Umbilical cord (tissue), 2 donors: ENCODE measurements at places on chromosomes 5 and 9. TPM values are rescaled to one million over a fixed set of nuclear protein-coding genes. Genes with fewer than 3 reads are reported as not detected.
A peak's percentile ranks its signal among the peaks of the same experiment; 100 is the strongest.

- DNase-seq = peak; percentile 48
Observed at GRCh38 chr5:105931881-105932421, 1738.8 kb downstream of the EFNA5 start.

- no peak for DNase-seq
Observed at GRCh38 chr5:16477541-16477940, 11.9 kb upstream of the ZNF622 start.

DNA sequence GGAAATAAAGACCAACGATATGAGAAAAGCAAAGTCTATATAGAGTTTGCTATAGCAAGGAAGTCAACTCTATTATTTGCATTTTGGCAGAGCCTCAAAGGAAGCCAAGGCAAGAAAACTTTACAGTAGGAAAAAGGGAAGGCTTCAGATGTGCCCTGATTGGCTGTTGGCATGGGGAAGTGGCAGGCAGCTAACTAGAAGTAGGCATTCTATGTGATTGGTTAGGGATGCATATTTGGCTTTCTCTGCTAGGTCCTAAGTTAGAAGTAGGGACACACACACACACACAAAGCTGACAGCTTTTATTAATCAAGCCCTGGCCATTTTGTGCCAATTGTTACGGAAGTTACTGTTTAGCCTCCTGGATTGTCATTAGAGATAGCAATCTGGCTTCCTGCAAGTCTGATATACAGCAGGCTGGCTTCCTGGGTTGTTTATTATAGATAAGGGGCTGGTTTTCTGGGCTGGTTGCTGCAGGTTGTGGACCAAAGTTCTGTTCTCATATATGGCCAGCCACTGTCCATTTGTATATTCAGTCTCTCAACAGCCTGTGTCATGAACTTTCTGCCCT, 308.1 kb upstream of the GRAMD2B start:
- DNase-seq = no peak

DNA sequence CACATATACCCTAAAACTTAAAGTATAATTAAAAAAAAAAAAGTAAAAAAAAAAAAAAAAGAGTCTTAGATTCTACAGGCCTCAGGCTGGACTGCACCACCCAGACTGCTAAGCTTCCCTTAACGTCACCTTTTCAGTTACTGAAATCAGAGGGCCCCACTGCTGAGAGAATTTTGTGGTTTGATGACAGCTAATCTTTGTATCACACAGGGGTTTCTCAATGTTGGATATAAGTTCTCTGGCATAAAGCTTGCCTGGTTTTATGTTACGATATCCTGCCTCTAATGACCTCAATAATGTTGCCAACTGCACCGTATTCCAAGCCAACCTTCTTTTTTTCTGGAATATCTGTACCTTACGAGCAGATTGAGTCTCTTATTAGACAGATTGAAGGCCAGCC, 43.1 kb upstream of the C6 start:
- DNase-seq = no peak

DNA sequence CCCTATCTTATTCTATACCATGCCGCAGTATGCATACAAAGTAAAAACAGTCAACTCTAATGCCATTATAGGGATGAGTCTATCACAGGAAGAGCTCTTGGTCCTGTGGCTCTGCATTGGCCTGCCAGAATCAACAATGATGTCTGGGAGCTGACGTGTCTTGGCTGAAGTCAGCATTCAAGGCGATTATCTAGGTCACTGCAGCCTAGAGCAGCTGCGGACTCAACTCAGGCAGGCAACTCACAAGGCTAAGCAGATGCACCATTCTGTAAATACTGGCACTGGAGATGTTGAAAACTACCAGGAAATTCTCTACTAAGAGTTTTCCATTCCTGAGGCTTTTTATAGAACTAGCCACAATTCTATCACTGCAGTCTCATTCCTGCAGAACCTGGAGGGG, 13.3 kb downstream of the SPATA9 start:
- DNase-seq = peak; percentile 91

DNA sequence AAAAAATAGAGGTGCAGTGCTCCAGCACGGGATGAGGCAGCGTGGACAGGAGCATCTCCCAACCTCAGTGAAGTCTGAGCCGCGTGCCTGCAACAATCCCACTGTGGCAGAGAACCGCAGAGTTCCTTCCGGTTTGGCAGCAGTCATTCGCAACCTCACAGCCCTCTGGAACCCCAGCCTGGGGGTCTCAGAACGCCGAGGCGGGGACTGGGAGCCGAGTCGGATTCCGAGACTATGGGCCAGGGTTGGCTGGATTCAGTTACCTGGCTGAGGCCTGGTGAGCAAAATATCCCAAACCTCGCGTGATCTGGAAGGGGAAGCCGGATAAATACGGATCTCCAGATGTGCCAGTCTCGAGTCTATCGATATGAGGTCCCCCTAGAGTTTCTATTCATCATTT, 27.0 kb downstream of the CDKN2A start:
- no peak for DNase-seq

DNA sequence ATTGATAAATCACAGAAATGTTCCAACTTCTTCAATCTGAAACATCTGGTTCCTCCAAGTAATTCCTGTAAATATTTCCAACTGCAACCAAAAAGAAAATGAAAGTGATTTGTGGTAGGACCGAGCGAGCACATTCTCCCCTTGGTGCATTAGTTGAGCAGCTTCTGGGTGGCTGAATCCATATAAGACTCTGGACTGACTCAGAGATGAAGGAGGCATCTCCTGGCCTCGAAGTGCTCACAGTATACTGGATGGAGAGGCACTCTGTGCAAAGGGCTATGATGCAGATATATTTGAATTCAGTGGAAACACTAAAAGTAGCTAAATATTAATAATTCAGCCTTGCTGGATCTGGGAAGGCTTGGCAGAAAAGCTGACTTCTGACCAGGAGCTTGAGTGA, 265.0 kb downstream of the MARCHF11 start:
- peak; percentile 80 for DNase-seq

DNA sequence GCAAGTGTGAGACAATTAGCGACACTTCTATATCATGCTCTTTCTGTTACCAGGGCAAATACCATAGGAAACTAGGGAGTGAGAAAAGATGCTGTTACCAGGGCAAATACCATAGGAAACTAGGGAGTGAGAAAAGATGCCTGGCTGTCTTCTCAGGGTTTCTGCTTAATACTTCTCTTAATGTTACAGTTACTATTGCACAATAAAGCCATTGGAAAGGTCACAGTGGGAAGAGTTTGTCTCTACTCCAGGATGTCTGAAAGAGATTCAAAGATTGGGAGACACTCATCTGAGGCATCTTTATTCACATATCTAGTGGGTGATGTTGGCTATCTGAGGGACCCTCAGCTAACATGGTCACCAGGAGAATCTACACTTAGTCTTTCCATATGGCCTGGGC, 431.7 kb upstream of the POU5F2 start:
- no peak for DNase-seq

GRCh38 chr5:164234321-164234720, 728.9 kb downstream of the MAT2B start:
- DNase-seq = no peak

- no peak for DNase-seq
Observed at GRCh38 chr5:53645078-53645477, 84.6 kb downstream of the NDUFS4 start.

GRCh38 chr5:132927355-132928061, 35.9 kb downstream of the AFF4 start:
- DNase-seq = no peak

DNA sequence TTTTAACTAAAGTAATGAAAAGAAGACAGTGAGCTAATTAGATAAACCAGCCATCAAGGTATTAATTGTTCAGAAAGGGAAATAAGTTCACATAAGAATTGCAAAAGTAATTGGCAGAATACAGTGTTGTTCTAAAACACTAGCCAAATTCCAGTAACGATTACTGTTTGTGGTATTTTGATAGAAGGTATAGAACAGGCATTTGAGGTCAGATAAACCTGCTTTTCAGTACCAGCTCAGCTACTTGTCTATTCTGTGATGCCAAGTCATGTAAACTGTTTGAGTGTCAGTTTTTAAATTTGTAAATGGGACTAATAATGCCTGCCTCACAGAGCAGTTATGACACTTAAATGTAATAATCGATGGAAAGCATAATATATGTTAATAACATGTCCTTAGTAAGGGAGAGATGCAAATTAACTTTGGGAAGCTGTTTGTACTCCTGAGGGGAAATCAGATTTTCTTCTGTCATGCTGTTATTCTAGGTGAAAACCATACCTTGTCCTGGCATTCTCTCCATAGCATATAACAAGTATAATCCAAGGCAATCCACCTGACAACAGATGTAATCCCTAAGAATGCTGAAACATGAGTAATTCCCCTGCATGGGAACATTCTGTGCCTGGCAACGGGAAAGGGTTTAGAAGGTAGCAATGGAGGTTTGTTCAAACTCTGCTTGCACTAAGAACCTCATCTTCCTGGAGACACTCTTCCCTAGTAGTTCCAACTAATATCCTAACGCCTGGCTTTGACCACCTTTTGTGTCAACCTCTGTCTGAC, 509.5 kb upstream of the PAPPA start:
- DNase-seq = no peak

- DNase-seq = no peak
Observed at GRCh38 chr5:112141582-112141981, 277.5 kb downstream of the EPB41L4A start.

DNA sequence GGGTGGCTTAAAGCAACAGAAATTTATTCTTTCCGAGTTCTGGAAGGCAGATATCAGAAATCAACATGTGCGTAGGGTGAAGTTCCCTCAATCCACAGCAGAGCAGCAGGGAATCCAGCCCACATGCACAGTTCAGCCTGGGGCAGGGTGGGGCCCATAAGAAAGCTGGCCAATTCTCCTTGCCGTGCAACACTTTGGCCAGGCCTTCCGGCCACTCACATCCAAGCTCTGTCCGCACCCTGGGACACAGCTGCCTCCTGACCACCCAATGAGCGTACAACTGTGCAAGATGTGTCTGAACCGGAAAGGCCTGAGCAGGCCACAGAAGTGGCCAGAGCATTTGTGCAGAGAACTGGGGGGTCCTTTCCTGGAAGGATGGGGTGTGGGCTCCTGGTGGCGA, 274.9 kb downstream of the GADD45G start:
- peak; percentile 66 for DNase-seq

DNA sequence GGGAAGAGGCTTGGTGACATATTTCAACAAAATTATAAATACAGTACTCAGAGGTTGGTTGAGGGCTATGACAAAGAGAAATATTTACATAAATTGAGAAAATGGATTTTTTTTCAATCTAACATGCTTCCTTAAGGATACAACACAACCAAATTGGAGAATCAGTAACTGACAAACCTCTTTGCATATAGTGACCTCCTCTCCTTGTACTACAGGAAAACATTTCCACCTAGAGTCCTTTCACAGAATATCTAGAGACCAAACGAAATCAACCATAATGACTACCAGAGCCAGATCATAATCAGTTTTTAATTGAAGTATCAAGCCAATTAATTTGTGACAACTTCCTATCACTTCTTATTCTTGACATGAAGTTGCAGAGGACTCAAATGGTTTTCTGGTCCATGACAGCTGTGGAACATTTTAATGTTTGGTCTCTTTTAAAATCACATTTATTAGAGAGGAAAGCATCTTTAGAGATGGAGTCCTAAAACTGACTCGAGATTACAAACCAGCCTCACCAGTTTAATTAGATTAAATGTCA, 1636.5 kb upstream of the C9orf72 start:
- peak; percentile 26 for DNase-seq

GRCh38 chr5:79507251-79508205, 6.4 kb downstream of the HOMER1 start:
- no peak for DNase-seq

DNA sequence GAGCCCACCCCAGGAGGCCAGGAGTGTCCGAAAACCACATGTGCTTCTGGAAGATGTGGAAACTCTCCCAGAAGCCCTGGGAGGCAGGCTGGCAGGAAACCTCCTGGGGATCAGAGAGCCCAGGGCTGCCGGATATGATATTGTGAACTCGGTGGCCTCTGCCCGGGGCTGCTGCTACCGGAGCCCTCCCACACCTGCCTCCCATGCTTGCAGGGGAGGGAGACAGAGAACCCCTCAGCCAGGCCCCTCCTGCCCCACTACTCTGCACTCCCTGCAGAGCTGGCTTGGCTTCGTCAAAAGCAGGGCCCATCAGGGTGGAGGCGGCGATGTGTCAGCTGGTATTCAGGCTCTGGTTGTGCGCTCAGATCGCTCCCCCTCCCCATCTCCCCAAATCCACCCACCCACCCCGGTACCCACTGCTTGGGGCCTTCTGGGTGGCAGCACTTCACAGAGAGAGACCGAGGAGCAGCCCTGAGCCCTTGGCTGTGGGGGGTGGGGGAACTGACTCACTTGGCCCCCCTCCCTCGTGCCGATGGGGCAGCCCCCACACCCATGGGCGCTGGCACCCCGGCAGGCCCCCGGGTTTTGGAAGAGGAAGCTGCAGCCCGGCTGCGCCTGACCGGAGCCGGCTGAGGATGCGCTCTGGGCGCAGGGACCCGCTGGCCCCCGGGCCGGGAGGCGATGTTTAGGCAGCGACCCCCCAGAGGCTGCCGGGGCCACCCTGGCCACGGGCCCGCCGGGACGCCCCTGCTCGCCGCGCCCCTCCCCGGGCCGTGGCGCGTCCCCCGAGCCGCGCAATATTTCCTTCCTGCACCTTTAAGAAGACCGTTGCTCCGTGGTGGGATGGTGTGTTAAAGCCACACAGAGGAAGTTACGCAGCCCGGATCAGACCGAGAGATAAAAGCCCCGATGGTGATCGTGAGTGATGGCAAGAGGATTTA, 786 bp upstream of the NTNG2 start:
- peak; percentile 63 for DNase-seq

DNA sequence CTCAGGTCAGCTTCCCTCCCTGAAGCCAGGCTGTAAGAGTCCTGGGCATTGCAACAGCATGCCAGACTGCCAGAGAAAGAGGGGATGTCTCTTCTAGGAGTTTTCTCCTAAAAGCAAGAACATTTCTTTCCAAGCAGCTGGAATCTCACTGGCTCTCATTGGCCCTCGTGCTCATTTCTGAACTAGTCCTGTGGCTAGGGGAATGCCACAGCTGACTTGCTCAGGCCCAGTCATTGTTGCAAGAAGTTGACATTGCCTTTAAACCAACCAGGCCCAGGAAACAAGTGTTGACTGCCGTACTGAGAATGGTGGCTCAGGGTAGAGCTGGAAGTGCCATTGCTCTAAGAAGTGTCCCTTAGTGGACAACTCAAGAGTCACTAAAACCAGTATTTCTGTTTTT, 15.0 kb upstream of the CEP120 start:
- no peak for DNase-seq

GRCh38 chr5:133453831-133454230, 158.5 kb downstream of the FSTL4 start:
- no peak for DNase-seq

The AP3B1 gene
- total RNA-seq = 60.9 TPM

The MYMK gene
- not detected for total RNA-seq

The HAUS6 gene
- 19.7 TPM for total RNA-seq

The PARP8 gene
- 60.4 TPM for total RNA-seq

The ARID3C gene
- not detected for total RNA-seq

The PCDHGA4 gene
- 6.0 TPM for total RNA-seq

The PDCD1LG2 gene
- total RNA-seq = 12.8 TPM

The HK3 gene
- total RNA-seq = 4.6 TPM

The C6 gene
- not detected for total RNA-seq

The PLPP7 gene
- 9.6 TPM for total RNA-seq
